ENCODE measurements at places on chromosomes 3 and 15.

DNA sequence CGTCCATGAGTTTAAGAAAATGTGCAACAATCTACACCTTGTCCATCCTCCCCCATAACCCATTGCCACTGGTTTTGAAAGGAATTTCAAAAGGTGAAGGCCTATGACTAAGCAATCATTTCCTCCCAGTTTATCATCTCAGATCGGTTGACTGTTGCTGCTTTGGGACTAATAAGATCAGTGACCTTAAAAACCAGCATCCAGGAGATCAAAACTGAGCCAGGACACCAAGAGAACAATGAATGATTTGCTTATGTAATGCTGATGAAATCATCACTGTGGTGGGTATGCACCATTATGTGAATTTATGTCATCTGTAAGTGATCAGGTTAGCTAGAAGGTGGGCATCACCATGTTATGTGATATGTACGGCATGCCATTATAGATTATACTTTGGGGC lies 195.5 kb downstream of the SSR3 start:
- no peak for DNase-seq

DNA sequence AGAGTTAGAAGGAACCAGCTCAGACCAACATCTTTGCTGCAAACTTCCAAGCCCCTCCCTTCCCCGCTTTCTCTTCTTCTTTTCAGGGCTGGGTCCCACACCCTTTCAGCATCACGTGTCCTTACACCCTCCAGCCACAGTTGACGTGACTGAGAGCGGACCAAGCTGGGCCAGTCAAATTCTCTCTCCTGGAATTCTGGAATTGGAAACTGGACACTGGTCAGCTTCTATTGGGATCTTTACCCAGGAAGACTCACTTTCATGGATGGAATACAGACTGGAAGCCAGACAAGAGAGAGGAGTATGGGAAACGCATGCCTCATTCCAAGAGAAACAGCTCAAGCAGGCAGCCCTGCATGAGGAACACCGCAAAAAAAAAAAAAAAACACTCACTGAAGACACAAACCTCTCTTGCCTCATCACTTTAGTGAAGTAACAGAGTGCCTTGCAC lies 12.4 kb upstream of the TPM1 start:
- no peak for DNase-seq

DNA sequence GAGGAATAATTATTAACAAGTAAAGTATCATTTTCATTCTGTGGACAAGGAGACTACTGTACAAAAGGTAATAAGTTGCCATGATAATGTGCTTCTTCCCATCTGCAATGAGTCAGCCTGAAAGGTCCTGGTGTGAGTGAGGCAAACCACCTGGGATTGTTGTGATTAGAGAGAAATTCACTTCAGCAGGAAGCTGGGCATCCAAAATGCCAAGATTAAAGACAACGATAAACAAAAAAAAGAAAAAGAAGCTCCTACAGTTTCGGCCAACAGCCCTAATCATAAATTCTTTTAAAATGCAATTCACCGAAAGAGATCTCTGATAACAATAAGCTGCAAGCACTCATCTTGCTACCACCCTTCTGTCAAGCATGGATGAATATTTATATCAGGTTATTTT lies 507.8 kb downstream of the TUSC7 start:
- DNase-seq = no peak

DNA sequence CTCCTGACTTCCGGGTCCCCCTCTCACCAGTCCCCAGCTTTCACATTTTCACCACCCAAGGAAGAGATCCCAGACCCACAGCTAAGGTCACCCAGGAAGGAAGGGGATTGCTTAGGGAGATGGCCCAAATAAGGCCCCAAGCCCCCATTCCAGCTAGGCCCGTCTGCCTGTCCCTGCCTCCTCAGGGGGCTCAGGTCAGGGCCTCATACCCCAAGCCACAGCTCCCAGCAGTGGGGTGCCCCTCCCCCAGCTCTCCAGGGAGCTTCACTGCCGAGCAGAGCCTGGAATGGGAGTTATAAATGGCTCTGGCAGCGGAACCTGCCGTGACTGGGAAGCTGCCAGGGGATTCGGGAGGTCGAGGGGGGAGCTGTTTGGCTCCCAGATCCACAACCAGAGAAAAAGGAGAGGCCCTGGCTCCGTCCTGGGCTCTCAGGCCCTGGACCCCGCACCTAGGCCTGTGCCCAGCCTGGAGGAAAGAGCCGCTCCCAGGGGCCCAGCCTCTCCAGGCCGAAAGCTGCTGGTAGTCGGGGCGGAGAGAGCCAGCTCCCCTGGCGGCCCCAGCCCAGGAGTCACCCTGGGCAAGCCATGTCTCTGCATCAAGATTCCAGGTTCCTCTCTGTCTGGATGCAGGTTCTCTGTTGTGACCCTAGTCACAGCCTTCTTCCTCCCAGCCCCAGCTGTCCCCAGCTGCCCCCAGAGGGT lies 550 bp downstream of the CCDC9B start:
- peak; percentile 57 for DNase-seq

DNA sequence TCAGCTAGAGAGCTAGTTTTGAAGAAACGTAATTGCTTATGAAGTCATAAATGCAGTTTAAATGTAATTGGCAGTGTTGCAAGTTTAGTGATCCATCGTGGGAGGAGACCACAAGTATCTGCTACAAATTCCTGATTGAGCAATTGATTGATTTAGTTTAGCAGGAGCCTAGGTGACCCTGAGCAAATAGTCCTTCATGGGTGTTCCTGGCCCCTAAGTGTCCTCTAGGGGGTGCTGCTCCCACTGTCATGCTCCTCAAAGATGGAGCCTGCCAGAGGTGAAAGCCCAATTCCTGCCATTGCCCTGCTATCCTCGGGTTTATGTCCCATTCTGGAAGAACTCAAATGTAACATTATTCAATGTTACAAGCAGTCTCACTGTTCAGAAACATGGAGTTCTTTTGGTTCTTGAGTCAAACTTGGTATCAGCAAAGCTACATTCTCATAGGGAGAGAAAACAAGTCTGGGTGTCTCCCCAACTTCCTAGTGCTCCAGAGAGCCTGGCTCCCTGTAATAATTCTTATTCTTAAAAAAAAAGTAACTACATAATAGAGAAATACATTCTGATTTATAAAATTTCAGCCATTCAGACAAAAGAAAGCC lies 29.8 kb upstream of the SENP5 start:
- no peak for DNase-seq

DNA sequence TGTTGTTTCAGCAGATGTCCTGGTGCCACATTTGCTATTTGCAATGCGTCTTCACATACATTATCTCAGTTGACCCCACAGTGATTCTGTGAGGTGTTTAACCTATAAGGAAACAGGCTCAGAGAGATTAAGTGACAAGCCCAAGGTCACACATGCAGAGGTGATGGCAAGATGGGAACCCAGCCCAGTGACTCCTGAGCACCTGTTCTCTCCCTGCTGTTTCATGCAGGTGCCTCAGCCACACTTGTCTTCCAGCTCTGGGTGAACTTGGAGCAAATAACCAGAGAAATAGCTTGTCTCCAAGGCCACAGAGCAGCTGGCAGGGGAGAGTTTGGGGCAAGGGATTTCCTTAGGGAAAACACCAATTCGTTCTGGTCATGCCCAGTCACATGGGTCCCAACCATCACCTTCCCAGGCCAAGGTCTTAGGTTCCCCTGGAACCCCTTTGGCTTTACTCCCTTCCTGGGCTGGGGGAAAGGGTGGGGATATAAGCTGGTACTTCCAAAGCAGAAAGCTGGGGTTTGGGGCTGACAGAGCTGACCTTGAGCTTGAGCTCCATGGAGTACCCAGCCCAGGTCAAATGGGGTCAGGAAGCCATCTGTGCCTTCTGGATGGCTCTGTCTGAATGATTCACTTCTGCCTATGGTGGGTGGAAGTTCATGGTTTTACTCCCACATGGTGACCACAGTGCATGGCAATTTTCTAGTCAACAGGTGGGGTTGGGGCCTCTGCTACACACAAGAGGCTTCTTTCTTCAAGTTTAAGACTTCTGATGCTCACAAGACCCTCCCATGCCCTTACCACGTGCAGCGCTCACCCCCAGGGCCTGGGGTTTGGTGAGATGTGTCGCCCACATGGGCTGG lies 22.4 kb downstream of the LIPC start:
- no peak for DNase-seq

GRCh38 chr3:148932972-148933371 lies 58.4 kb upstream of the GYG1 start:
- DNase-seq = peak; percentile 54

GRCh38 chr3:37071921-37072320 lies 78.6 kb downstream of the MLH1 start:
- no peak for DNase-seq

DNA sequence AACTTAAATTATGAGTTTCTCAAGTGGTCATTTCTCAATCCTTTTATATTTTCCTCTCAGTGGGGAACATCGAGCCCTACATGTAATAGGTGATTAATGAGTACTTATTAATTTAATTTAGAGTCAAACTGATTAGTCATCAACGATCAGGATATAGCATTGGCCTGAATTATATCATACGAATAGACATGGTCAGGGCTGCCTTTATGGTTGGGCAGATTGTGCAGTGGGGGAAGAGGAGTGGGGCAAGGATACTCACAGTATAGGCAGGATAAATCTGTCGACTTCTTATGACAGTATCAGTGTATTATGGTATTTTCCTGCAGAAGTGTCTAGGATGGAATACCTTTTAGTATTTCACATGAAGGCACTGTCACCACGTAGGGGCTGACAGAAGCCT lies 27.0 kb downstream of the C2CD4A start:
- DNase-seq = no peak

GRCh38 chr3:162112719-162113118 lies 616.1 kb downstream of the OTOL1 start:
- no peak for DNase-seq

DNA sequence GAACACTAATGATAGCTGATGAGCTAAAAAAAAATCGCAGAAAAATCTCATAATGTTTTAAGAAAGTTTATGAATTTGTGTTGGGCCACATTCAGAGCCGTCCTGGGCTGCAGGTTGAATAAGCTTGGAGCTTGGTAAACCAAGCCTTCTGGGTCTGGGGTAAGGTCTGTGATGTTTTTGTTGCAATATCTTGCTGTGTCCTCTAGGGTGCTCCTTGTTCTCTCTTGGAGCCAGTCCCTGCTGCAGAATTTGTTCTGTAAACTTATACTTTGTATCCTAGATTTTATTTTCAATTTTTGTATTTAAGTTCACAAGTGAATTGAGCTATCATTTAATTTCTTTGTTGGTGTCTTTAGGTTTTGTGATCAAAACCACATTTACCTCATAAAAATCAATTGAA lies 143.7 kb downstream of the NR1D2 start:
- no peak for DNase-seq

DNA sequence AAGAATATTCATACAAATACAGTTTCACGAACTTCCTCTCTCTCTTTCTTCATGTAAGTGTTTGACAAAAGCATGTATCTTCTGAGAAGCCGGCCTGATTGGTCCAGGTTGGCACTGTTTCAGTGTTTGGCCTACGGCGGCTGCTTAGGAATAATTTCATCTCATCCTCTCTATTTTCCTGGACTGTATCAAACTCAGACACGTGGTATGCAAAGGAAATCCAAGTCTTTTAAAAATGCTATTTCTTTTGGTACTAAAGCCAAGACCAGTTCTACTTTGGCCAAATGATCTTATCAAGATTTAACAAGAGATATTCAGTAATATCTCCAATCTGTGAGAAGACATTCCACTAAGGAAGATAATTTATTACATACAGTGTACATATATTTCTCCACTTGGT lies 152.8 kb downstream of the TIGIT start:
- no peak for DNase-seq

DNA sequence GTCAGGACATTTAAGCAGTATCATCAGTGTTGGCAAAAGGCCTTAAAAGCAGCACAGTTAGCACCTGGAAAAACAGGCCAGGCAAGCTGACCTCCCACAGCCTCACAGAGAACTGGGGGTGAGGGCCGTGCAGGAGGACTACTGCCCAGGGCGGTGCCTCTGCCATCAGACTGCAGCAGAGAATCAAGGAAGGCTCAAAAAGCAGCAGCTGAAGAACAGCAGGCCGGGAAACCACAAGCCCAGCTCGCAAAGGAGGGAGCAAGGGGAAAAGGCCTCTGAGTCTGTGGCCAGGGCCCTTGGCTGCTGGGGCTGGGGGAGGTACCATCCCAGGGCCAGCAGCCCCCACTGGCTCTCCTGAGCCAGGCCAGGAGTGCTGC lies 84.2 kb downstream of the SEC22A start:
- no peak for DNase-seq

DNA sequence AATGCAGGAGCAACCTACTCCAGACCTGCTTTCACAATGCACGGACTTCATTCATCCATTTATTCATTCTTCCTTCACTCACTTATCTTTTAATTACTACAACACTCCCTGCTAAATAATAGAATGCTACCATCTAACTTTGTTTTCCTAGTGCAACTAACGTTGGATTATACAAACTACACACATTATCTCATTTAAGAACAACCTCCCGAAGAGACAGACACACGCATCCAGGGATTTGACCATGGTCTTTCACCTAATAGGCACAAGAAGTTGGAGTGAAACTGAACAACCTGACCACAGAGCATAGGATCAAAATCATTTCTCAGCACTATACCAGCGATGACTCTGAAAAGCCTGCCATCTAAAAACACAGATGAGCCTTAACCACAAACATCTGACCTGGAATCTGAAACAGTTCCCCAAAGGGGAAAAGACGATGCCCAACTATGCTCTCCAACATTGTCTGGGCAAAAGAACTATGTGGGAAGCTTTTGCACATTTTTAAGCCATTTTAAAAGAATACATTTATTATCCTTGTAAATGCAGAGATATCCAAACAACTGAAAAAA lies 21.0 kb downstream of the ZNF385D start:
- no peak for DNase-seq

GRCh38 chr15:39845582-39845981 lies 62.9 kb upstream of the FSIP1 start:
- no peak for DNase-seq

DNA sequence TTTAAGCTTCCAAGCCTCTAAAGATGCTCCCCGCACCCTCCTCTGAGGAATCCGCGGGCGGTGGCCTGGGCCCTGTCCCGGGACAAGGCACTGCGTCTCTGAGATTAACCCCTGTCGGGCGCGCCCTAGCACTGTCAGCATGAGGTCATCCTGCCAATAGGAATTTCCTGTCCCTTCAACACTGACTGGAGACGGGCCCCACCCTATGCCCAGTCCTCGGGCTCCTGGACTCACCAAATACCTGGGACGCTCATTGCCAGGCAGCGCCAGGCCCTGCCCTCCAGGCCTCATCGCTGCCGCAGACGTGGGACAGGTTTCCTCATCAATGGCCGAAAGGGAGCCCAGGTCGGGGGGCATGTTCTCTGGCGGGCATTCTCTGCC lies 67.6 kb upstream of the SH3GL3 start:
- no peak for DNase-seq

GRCh38 chr3:134406331-134407238 lies 32.3 kb upstream of the AMOTL2 start:
- DNase-seq = peak; percentile 93

GRCh38 chr15:80512726-80513660 lies 108.8 kb downstream of the ARNT2 start:
- peak; percentile 38 for DNase-seq

- DNase-seq = peak; percentile 14
Observed at GRCh38 chr3:196604548-196604947, 34.9 kb upstream of the NRROS start.
